Activated gamma-delta T cell treated with anti-CD3 and anti-CD28 coated beads, Interleukin-2, amount 50 U/mL, for 16 hours (primary cell): ENCODE measurements at places on chromosomes 7 and 10.

DNA sequence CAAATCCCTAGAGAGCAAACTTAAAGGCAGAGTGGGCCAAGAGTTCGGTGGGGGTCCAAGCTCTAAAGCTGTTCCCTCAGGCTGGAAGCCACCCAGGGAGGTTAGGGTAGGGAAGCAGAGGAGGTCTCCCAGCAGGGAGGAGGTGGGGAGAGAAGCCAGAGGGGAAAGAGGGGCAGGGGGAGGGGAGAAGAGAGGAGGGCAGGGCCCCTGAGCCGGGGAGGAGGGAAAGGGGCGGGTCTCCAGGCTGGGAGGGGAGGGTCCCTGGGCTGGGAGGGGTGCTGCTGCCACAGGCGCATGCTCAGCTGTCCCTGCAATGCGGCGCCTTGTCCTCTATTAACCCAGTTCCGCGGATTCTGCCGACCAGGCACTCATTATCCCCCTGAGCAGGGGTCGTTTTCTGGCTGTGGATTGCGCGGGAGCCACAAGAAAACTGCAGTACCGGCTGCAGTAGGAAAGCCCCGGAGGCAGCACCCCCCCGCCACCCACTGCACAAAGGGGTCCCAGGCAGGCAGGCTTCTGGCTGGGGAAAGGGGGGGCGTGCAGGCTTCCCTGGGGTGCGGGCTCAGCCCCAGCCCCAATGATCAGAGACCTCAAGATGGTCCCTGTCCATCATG is 49.3 kb downstream of the CAMK2B start:
- DNase-seq, result no peak

DNA sequence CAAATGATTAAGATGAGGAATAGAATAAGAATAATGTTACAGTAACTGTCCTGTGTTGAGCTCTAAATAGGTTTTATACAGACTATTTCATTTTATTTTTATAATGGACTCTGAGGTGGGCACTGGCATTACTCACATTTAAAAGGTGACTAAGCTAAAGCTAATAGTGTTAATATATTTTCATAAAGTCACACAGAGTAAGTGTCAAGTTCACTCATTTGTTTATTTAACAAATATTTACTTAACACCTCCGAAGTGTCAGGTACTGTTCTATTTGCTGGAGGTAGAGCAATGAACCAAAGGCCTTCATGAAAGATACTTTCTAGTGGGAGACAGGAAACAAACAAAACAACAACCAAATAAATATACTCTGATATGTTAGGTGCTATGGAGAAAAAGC is 44.0 kb downstream of the ASB4 start:
- DNase-seq, result no peak

DNA sequence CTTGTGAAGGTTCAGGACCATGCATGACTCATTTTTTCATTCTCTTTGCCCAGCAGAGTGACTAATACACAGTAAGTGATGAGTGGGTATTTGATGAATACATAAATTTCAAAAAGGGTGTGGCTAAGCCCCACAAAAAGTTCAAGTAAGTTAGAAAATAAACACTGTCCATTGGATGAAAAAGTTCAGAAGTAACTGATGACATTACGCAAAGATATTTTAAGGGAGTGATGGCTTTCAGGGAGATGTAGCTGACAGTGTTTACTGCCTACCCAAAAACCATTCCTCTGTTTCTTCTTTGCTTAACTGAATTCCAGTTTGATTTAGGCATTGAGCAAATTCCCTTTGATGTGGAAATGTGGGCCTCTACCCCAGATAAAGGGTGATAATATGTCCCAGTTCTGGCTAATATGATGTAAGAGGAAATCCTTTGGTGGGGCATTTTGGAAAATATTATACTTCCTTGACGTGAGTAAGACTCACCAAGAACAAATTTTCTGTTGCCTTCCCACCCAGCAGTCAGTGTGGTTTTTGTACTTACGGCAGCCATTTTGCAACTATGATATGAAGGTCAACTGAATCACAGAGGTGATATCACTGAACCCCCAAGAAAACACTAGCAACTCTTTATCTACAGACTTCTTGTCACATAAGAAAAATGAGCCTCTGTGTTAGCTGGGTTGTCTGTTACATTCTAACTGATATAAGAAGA is 29.0 kb upstream of the EBLN1 start:
- peak; percentile 22 for DNase-seq

DNA sequence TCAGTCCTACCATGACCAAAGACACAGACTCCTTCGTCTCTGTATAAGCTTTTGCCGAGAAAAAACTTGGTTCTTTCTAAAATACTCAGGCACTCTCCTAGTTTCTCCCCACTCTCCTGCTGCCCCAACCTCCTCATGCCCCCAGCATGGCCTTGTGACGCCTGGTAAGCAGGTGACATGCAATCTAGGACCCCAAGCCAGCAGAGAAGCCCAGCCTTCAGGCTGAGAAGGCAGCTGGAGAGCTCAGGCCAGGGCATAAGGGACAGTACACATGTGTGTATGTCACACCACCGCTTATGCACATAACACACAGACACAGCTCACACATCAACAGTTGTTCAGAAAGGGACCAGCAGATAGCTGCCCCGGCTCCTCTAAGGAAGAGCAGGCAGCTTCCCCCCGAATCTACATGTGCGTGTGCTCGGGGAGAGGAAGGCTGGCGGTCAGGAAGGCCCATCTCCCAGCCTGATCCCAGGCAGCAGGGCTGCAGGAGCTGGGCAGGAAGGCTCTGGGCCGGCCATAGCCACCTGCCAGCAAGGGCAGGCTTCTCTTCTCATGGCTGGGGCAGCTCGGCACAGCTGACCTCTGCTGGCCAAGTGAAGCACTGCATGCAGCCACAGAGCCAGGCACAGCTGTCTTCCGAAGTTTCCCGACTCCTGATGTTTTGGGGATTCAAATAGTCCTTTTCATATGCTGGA is 8.5 kb downstream of the DDX56 start:
- peak; percentile 42 for DNase-seq

DNA sequence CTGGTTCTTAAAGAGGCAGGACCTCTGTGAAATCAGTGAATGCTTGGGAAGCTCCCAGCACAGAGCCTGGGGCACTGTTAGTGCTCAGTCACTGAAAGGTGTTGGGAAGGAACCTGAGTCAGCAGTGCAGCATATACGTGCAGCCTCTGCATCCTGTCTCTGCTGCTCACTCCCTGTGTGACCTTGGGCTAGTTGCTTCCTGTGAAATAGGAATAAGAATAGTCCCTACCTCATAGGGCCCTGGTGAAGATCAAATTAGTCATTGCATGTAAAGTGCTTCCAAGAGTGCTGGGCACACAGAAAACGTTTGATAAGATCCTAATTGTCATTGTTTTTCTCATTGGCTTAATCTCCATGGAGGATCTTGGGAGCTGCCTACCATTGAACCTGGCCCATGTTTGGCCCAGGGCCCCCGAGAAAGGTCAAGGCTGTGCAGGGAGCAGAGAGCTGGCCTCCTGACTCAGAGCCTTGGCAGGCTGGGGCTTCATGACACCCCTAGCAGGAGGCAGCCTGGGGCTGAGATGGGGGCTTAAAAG is 73.3 kb upstream of the COL13A1 start:
- no peak for DNase-seq

- DNase-seq, result no peak
These were observed 211.6 kb downstream of the SFMBT2 start for GRCh38 chr10:7199152-7199760.

GRCh38 chr7:95794917-95795515 is 22.7 kb downstream of the DYNC1I1 start:
- no peak for DNase-seq

- DNase-seq, result no peak
These were observed 72.3 kb upstream of the ZNF746 start for GRCh38 chr7:149569726-149570422.

- DNase-seq, result no peak
These were observed 271.4 kb downstream of the GALNT17 start for GRCh38 chr7:71403202-71403946.

DNA sequence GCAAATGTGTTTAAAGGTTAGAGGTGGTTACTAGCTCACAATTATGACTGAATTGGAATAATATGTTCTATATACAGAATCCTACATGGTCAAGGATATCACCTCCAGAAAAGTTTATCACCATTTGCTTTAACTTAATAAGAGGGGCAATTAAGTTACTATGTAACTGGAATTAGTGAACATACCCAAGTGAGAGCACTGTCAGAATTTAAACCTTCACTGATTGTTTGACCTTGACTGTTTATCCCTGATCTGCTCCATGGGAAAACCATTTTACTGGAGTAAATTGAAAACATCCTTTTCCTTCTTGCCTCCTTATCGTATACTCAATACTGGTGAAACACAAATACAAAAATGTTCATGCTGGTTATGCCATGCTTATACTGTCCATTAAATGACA is 107.4 kb downstream of the SEMA3D start:
- no peak for DNase-seq

GRCh38 chr7:139104091-139104450 is 5.4 kb downstream of the ZC3HAV1 start:
- no peak for DNase-seq

DNA sequence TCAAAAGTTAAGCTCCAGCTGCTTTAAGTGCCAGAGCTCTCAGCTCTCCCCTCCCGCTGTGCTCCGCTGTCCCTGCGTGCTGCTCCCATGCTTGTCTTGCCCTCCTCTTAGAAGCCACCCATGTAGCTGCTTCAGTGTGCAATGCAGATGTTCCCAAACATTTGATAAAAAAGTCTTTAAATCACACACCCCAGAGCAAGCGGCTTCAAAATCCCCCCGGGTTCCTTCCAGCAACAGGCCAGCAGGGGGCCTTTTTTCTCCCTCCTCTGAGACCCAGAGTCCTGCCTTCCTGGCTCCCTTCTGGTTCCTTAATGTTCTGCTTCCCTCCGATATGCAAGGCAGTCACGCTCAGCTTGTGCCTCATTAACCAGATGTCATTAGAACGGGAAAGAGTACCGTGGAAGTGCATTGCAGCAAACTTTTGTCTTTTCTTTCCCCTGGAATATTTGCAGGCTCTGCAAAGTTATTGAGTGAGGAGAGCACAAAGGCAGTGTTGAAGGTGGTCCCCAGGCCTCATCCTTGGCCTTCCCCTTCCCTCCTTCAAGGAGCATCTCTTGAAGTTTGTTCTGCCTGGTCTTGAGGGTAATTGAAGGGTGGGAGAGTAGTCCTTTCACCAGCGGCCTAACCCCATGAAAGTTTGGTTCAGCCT is 25.5 kb downstream of the LDB3 start:
- no peak for DNase-seq

GRCh38 chr10:100739517-100740368 is 5.6 kb upstream of the PAX2 start:
- DNase-seq, result no peak

GRCh38 chr10:132384618-132385388 is 12.2 kb upstream of the PWWP2B start:
- DNase-seq, result no peak

GRCh38 chr10:120732643-120733313 is 118.4 kb upstream of the WDR11 start:
- no peak for DNase-seq

DNA sequence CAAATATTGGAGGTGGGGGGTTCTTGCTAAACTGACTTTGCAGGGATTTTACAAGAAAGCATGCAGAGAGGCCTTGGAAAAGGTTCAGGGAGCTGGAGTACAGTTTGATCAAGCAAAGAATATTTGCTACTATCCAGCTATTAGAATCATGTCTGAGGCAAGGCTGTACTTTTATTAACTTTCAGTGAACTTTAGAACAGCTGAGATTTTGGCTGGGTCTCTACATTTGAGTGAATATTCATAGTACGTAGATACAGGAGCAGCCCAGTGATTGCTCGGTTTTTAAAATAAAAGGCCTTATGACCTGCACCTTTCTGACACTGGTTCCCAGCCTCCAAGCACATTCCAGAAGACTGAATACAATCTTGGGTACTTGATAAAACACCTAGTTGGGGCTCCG is 496.8 kb upstream of the AKR1E2 start:
- DNase-seq, result no peak

GRCh38 chr10:3666525-3667302 is 118.3 kb downstream of the KLF6 start:
- peak; percentile 19 for DNase-seq

DNA sequence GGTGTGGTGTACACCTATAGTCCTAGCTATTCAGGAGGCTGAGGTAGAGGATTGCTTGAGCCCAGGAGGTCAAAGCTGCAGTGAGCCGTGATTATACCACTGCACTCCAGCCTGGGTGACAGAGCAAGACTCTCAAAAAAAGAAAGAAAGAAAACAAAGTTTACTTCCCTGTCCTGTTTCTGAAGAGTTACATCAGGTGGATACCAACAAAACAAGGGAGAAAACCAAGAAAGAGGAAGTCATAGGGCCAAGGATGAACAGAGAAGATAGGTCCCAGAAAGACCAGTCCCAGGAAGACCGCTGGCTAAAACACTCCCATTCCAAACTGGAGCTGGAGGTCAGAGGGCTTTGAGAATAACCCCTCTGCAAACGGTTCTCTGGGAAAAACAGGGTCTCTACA is 13.5 kb downstream of the MACROH2A2 start:
- no peak for DNase-seq

DNA sequence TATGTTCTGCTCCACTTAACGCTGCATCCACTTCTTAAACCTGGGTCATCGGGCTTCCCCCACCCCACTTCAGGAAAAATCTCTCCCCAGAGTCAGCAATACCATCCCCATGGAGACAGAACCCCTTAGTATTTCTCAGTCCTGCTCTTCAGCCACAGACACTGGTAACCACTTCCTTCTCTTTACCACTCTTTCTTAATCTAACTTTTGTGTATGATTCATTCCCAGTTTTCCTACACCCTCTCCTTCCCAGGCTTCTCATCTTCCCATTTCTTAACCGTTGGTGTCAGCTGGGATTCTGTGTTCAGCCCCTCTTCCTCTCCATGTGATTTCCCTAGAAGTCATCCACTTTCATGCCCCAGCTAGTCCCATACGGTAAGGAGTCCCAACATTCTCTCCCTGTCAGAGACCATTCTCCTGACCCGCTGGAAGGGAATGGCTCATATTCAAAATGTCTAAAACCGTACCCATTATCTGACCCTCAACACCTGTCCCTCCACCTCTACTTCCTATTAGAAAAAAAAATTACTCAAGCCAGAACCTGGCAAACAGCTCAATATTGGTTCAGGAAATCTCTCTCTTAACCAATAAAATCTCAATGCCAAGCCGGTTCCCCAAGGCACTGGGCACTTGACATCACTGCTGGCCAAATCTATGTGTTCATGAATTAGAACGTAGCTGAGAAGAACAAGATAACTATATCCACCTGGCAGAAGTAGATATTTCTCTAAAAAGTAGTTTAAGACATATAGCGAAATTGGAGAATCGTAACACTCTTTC is 89.4 kb downstream of the DGKI start:
- DNase-seq, result no peak

- no peak for DNase-seq
These were observed 10.4 kb downstream of the TACR2 start for GRCh38 chr10:69406302-69406811.

GRCh38 chr7:64890761-64891362 is 12.2 kb upstream of the ZNF273 start:
- no peak for DNase-seq

GRCh38 chr10:92699518-92700381 is 10.0 kb downstream of the HHEX start:
- DNase-seq, result no peak
